ENCODE measurements at places on chromosomes 1 and 21.

DNA sequence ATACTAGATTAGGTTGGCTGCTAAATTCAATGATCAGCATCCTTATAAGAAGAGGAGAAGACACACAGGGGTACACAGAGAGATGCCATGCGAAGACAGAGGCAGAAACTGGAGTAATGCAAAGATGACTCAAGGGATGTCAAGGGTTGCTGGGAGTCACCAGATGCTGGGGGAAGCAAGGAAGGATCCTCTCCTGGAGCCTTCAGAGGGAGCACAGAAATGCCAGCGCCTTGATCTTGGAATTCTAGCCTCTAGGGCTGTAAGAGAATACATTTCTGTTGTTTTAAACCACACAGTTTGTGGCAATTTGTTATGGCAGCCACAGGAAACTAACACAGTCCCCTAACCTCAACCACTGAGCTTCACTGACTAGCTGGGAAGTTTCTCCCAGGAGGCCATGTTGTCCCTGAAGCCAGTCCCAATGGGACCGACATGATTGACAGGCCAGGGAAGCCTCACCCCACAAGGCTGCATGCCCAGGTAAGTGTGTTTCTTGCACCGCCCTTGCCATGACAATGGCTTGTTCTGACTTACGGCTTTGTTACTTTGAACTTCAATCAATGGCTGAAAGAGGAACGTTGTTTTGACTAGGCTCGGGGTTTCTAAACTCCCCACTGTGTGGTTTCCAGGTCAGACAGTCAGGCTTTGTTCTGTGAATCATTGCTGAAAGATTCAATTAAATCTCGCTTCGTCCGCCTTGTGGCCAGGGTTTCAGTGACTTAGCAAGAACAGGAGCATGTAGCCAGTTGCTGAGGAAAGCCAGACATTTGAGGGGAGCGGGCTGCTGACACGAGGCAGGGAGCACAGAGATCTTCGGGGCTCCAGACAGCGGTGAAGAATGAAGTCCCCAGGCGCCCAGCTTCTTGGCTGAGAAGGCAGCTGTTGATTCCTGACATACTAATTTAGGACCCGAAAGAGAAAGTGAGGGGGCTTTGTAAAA, 62.3 kb downstream of the RUNX1 start:
- no peak for DNase-seq

DNA sequence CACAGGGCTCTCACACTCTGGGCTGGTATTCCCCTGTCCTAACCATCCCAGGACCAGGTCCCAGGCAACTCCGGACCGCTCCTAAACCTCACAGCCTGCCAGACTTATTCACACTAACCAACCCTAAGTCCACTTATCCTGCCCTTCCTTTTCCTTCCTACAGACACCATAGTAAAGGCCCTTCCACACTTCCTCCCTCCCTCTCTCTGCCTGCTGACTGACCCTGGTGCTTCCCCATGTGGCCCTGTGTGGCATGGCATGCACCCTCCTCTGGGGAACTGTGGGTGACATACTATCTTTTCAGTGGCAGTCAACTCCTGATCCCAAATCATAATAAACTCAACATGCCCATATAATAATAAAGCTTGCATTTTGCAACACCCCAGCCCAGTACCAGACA, 155.1 kb upstream of the DNAH14 start:
- no peak for DNase-seq

- no peak for DNase-seq
Measured at GRCh38 chr1:96510911-96511310, 210.7 kb upstream of the PTBP2 start.

DNA sequence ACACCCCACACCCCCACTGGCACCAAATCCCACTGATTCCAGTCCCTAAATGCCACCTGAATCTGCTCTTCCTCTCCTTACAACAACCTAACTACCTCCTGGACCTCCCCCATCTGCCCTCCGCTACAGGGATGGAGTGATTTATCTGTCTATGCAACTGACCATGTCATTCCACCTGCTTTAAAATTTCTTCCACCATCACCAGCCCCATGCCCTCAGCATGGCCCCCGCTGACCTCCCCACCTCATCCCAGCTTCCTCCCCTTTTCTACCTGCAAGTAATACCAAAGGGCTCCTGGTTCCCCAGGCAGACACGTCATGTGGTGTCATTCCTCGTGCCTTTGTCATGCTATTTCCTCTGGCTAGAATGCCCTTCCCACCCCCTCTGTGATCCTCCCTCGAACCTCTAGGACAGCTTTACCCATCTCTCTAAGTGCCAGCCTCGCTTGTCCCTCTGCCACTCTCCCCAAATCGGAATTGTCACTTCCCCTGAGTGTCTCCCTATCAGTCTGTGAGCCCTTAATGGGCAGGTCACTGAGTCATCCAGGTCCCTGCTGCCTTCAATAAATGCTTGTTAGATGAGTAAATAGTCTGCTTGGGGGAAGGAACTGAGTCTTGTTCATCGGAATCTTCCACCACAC, 3.7 kb downstream of the GJB4 start:
- no peak for DNase-seq

DNA sequence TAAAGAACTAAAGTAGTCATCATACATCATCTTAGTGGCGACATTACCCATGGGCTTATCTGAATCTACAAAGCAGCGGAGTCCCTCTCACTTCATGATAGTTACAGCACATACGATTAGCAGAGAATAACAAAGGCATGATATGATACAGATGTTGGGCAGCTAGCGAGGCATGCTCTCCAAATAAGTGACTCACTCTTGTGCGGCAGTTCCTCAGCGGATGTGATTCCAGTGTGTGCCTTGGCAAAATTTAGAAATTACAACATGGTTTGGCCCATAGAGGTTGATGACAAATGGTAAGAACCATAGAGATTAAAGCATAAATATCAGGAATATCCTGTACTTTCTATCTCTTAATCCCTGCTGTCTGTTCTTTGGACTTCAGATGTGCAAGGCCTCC, 48.1 kb upstream of the PAXBP1 start:
- DNase-seq, result no peak

DNA sequence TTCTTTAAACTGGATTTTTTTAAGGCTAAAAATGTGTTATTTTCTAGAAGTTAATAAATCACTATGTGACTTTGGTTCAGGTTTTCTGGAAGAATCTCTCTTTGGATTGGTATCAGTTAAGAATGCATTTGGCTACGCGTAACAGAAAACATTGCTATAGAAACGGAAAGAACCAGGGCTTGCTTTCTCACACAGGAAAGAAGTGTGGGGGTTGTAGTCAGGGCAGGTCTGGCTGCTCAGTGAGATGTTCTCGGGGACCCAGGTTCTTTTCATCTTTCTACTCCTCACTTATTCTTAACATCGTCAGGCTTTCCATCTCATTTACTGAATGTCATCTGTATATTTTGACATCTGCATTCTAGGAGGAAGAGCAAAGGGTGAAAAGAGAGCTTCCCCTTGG, 191.4 kb downstream of the ZBTB18 start:
- DNase-seq, result no peak

- no peak for DNase-seq
Measured at GRCh38 chr1:18234790-18235242, 127.2 kb downstream of the IGSF21 start.

DNA sequence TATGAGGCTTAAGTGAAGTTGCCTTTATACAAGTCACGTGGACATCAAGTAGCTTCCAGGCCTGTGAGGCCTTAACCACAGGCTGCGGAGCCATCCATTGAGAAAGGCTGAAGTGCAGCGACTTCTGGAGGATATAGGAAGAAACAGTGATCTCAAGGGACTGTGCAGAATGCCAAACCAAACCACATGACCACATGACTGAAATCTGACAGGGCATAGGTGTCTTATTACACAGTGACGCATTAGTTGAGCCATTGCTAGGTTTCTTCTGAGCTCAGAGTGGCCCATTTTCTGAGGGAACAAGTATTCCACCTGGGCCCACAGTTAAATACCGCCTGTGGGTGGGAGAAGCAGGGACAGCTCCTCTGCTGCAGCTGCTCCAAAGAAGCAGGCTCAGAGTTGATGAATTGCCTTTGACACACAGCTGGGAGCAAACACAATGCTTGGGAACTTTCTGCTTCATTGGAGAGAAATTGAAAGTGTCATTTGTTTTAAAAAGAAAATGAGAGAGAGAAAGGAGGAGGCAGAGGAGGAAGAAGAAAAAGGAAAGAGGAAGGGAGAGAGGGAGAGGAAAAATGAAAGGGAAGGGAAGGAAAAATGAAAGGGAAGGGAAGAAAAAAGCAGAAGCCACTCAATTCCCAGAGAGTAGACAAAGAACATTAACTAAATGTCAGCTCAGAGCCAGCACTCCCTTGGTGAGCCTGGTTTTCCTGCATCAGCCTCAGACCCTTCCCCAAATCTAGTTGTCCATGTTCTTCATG, 94.4 kb downstream of the COLGALT2 start:
- peak; percentile 17 for DNase-seq

DNA sequence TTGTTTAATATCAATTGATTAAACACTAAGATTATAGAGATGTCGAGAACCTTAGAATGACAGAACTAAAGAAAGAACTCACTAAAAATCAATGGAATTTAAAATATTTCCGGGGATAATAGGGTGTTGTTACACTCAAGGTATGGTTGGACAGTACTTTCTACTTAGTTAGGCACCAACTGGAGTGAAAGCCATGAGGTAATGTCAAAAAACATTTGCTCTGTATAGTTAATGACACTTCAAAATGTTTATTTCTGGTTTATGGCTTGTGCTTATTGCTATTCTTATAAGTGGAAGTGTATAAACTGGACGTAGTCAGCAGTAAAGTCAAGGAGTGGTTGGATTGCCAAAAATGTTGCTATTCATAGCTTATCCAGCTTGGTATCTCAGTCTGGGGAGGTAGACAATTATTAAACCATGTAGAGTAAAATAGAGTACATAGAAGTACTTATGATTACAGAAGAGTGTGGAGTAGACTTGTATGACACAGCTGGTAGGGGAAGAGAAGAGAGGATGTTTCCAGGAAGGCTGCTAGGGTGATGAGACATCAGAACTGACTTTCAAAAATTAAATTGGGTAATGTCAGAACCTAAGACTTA, 56.5 kb upstream of the BMP8A start:
- no peak for DNase-seq

Measured in SIG-M5 (cell line).